ENCODE measurements at places on chromosomes 1 and 21.

DNA sequence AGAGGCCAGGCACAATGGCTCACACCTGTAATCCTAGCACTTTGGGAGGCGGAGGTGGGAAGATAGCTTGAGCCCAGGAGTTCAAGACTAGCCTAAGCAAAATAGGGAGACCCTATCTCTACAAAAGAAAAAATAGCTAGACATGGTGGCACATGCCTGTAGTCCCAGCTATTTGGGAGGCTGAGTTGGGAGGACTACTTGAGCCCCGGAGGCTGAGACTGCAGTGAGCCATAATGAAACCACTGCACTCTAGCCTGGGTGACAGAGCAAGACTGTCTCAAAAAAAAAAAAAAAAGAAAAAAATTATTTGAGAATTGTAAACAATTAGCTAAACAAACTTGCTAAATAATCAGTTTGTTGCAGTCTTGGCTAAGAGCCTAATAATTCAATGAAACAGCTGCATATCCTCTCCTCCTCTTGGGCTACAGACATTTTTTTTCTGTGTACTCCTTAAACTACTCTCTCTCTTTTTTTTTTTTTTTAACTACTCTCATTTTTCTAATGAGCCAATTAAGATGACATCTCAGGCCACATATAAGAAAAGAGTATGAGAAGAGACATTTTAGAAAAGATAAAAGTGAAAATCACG is 10.5 kb upstream of the DNAJB4 start:
- no peak for DNase-seq

DNA sequence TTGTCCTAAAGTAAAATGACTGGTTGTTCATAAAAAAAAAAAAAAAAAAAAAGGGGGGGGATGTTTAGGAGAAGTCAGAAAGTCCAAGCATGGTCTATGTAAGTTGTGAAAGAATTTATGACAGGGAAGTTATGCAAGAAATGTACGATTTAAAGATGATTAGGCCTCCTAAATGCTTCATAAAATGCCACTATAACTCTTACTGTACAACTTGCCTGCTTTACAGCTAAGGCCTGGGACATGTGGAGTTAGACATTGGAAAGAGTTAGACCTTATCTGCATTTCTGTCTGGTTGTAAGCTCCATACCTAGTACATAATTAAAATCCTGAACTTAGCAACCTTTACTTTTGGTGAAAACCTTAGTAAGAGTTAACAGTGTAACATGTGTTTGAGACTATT is 150.0 kb downstream of the TPR start:
- DNase-seq, result no peak

GRCh38 chr1:100552031-100552430 is 14.1 kb downstream of the GPR88 start:
- DNase-seq, result no peak

- no peak for DNase-seq
These were observed 20.1 kb downstream of the NADK start for GRCh38 chr1:1758059-1758621.

DNA sequence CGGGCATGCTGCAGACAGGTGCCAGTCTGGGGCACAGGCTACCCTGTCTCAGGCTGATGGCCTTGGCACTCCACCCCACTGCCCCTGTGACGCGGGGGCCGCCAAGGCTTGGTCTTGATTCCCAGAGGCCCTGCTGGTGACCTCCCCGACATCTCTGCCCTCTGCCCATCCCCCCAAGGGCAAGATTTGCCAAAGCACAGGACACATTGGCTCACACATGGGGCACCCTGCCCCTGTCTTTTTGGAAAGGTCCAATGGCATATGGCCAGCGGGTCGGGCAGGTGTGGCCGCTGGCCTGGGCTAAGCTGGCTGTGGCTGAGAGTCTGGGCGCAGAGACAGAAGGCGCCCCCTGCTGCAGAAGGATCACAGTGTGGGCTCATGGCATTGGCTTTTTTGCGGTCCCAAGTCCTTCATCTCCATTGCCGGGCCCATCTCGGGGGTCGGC is 4.6 kb downstream of the MIB2 start:
- no peak for DNase-seq

GRCh38 chr21:20647607-20648006 is 350.6 kb upstream of the NCAM2 start:
- no peak for DNase-seq

- no peak for DNase-seq
These were observed 25.3 kb downstream of the MPZL1 start for GRCh38 chr1:167746988-167747655.

DNA sequence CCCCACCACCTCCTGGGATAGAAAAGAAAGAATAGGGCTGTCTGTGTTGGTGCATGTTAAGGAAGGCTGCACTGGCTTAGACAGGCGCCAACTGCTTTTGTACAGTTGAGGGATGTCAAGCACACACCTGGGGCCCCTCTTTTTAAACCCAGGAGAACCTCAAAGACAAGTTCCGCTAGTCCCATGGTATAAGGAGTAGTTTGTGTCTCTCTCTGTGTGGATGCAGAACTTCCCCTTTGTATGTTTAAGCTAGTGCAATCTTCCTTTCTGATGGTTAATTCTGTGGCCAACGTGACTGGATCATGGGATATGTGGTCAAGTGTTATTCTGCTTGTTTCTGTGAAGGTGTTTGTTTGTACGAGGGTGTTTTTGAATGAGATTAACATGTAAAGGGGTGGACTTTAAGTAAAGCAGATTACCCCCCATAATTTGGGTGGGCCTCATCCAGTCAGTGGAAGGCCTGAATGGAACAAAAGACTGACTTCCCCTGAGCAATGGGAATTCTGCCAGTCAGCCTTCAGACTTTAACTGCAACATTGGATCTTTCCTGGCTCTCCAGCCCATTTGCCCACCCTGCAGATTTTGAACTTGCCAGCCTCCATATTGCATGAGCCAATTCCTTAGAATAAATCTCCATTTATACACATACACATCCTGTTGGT is 9.5 kb upstream of the DUSP10 start:
- DNase-seq, result no peak
